ENCODE measurements at places on chromosomes 11 and 22.

- DNase-seq, result no peak
Measured at GRCh38 chr22:35215993-35216392, 41.3 kb upstream of the HMGXB4 start.

- DNase-seq, result no peak
Measured at GRCh38 chr22:49492308-49492707, 335.4 kb downstream of the BRD1 start.

DNA sequence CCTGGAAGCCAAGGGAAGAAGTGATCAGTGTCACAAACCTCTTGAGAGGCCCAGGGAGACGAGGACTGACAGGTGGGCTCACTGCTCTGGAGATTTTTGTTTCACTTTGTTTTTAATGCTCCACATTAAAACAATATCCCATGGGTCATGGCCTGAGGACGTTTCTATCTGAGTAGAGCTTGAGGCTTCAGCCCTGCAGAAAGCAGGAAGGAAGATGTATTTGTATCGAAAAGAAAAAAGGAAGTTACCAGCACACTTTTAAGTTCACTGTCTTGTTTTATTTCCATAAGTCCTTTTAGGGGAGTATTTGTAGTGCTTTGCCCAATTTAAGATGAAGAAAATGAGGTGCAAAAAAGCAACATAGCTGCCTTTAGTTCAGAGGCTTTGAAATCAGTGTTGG is 191.1 kb downstream of the GRIK4 start:
- DNase-seq, result no peak

GRCh38 chr11:83056204-83056603 is 15.5 kb downstream of the RAB30 start:
- no peak for DNase-seq

- no peak for DNase-seq
Measured at GRCh38 chr22:50228366-50228765, 16.5 kb downstream of the TUBGCP6 start.

DNA sequence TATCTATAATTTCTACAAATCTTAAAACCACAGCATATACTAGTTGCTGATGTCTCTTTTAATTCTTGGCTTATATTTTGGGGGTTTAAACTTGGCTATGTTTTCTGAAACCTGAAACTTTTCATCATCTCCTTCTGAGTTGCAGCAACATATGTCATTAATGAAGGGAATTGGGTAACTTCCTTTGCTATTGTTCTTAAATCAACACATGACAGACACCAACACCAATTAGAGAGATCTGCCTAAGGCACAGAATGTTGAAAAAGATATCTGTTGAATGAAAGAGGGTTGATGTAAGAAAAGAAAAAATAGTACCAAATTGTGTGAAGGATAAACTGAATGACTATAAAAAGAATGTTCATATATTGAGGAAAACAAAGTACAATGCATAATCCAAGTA is 10.3 kb upstream of the GAS2 start:
- no peak for DNase-seq

DNA sequence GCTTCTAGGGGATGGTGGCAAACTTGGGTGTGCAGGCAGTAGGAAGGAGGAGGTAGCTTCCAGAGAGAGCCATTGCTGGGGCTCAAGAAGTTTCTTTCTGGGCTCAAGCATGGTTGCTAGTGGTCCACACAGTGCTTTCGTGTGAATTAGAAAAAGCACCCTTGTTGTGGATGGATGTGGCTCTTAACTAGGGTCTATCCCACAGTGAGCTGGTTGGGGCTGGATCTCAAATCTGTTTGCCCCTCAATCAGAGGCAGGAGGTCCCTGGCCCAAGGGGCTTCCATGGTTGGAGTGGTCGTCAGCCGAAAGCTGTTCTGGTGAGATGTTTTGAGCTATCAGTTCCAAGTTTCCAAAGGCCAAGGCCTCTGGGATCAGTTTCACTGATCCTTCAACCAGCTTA is 35.0 kb downstream of the ZBTB16 start:
- DNase-seq, result no peak

DNA sequence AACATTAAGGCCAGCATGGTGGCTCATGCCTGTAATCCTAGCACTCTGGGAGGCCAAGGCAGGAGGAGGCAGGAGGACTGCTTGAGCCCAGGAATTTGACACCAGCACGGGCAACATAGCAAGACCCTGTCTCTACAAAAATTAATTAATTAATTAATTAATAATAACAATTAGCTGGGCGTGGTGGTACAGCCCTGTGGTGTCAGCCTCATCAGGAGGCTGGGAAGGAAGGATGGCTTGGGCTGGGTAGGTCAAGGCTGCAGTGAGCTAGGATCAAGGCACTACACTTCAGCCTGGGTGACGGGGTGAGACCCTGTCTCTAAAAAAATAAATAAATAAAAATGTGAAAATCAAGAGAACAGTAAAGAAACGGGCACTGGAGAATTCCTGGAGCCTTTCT is 1.4 kb downstream of the ARFGAP3 start:
- no peak for DNase-seq

- DNase-seq, result no peak
Measured at GRCh38 chr11:114202011-114202609, 94.1 kb upstream of the NNMT start.

GRCh38 chr22:27224485-27225374 is 567.3 kb downstream of the MIAT start:
- no peak for DNase-seq

GRCh38 chr11:37203006-37203405 is 605.0 kb upstream of the RAG2 start:
- no peak for DNase-seq

DNA sequence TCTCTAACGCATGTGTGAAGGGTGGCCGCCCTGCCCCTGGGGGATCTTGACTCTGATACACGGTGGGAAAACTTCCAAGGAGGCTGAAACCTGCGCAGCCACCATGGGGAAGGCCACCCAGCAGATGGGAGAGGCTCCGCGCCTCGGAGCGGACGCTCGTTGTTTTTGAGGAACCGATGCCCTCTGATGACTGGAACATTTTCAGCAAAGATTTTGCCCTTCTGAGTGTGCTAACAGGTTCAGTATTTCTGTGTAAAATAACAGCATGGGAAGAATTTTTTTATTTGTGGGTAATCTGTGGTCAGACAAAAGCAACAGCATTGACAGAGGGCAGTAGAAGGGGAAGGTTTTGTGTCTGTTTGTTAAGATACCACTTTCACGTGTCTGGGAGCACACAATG is 16.7 kb downstream of the MB start:
- no peak for DNase-seq

DNA sequence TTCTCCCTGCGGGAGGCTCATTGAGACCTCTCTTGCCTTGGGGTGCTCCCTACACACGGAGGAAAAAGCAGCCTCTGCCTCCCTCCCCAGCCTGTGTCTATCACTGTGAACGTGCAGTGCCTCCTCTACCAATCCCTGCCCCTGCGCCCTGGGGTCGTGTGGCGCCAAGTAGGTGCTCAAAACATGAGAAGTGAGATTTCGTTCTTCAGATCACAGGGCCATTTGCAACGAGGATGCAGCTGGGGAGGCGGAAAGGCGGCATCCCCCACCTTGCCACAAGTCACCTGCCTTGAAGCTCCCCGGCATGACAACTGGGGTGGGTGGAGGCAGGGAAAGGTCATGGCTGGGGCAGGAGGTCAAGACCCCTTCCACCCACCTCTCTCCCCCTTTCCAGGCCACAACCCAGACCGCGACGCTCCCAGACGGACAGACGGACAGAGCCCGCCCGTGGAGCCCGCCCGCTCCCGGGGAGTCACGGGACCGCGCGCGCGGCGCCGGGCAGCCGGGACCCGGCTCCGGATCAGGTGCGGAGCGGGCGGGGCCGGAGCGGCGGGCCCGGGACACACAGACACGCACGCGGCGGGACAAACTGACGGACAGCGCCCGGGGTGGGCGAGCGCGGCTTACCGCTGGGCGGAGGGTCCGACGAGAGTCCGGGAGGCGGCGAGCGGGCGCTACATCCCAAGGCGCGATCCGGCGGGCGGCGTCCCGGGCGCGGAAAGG is 485 bp downstream of the KCNJ4 start:
- no peak for DNase-seq

DNA sequence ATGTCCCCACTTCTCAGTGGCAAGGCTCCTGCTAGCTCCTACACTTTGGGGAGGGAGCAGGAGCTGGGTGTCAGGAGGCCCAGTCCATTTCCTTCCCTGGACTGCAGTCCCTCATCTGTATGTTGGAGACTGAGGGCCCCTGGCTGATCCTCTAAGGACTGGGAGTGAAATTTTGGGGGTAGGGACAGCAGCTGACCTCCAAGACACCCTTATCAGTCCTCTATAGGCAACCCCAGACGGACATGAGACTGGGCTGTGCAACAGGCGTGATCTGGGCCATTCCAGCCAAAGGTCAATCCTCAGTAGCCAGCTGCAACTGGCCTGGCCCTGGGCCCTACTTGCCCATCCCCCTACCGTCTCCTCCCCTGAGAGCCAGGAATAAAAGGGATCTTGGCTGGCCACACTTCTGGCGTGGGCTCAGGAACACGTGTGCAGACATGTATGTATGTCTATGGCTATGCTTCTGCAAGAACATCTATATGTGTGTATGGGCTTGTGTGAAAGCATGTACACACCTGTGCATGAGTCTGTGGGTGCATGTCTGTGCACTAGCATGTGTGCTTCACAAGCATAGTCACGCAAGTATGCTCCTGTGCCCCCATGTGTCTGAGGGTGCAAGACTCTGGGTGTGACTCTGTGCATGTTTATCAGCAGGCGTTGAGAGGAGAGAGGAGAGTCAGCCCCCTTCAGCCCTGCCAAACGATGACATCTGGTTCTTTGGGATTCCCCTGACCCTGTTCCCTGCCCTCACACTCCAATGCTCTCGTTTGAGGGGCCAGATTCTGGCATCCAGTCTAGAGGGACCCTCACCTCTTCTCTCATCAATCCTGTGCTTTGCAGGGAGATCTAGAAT is 24.6 kb upstream of the DGAT2 start:
- DNase-seq, result no peak

DNA sequence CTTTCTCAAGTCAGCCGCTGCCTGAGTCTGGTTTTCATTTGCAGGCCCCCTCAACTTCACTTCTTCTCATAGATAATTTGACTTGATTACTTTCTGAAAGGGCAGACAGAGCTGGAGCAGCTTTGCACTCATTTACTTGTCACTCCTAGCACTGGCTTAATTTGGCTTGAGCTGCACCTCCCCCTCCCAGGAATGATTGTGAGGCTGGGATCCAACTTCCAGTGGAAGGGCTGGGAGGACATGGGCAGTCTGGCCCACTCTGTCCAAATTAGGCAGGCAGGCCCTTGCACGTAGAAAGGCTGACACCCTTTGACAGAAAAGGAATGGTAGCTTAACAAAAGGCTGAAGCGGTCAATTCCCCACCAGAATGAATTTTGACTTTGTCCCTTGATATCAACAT is 453.9 kb downstream of the ETS1 start:
- DNase-seq, result no peak

DNA sequence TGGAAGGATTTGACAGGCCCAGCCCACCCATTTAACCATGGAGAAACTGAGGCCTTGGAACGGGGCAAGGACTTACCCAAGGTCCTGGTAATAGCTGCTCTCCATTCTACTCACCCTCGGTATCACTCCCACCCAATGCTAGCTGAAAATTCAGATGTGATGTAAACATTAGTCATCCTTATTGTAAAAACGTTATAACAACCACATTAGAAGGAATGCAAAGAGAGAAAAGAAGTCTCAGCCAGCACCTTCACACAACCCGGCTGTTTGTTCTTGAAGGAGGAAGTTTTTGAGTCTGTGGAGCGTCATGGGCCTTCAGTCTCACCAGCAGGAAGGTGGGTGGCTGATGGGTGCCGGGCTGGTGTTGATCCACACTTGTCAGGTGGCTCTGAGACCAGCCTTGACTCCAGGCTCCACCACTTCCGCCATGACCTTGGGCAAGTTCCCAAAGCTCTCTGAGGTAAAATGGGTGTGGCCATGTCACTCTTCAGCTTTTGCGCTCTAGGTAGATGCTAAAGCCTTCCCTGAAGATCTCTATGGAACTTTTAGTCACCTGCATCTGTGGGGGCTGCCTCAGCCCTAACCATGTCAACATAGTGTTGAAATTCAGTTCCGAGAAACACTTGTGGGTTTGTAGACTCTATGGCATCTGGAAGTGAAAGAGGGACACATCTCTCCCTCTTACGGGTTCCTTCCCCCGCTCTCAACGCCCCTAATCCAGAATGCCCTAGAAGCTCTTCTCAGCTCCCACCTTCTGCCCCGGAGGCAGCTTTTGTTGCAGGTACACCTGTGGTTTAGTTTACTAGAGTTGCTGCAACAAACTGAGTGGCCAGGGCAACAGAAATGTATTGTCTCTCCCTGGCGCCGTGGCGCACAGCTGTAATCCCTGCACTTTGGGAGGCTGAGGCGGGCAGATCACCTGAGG is 14.8 kb downstream of the CD6 start:
- no peak for DNase-seq

GRCh38 chr11:34501949-34502348 is 11.6 kb downstream of the ELF5 start:
- no peak for DNase-seq

DNA sequence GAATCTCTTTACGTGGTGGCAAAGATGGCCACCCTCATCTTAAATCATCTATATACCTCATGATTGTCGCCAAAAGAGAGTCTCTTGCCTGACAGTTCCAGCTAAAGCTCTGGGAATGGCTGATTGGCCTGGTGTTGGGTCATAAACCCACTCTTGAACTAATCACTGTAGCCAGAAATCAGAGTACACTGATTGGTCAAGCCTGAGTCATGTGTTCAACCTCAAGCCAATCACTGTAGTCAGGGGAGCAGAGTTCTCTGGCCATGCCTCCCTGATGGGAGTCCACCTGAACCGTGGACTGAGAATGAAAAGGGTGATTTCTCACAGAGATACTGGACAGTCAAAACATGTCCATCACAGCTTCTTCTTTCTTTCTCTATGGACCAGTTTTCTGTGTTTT is 45.8 kb downstream of the RCN1 start:
- no peak for DNase-seq

- no peak for DNase-seq
Measured at GRCh38 chr22:22709719-22710445, 65.5 kb downstream of the GGTLC2 start.

DNA sequence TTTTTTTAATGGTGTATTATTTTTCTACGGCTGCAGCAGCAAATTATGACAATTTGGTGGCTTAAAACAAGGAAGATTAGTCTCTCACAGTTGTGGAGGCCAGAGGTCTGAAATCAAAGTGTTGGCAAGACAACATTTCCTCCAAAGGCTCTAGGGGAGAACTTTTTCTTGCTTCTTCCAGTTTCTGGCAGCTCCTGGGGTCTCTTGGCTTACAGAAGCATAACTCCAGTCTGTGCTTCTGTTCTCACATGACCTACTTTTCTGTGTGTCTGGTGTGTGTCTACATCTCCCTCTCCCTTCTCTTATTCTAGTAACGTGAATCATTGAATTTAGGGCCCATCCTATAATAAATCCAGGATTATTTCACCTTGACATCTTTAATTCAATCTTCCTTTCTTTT is 551.9 kb upstream of the LUZP2 start:
- no peak for DNase-seq

GRCh38 chr11:15829312-15829711 is 527.0 kb downstream of the SOX6 start:
- no peak for DNase-seq

- no peak for DNase-seq
Measured at GRCh38 chr11:122656631-122657101, 1.1 kb downstream of the UBASH3B start.
